ENCODE measurements at places on chromosomes 5 and 9.

DNA sequence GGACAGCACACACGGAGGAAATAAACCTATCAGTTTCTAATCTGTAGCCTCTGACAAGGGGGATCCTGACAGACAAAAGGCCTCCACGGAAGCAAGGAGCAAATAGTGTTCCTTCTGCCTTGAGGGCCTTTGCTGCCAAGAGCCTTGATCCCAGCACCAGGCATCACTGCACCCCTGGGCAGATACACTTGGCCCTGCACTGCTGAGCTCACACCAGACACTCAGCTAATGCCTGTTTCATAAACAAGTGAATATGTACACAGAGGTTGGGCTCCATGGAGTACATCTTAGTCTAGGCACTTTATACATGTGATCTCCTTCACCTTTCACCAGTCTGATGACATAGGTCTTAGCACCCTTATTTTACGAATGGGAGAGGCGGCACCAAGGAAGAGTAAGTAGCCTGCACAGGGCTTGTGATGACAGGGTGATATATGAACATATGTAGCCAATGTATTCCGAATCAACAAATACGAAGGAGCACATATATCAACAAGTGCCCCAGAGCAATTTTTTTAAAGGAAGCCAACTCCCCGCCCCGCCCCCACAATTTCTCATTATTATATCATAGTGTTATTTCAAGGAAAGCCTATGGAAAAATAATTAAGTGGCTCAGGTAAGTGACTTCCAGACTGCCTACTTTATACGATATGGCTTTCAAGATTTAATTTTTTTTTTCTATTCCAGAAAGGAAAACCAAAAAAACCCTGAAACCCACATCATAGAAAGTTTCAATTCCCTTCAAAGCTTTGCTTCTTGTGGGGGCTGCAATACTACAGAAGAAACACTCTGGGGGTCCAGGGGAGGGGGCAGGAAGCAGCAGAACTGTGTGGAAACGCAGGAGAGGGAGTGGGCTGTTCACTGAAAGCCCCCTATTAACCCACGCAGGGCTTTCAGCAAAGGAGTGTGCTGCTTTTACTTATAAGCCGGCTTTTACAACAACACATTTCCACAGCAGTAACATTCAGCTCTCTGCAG, 32.0 kb downstream of the CDC14B start:
- DNase-seq, result no peak

DNA sequence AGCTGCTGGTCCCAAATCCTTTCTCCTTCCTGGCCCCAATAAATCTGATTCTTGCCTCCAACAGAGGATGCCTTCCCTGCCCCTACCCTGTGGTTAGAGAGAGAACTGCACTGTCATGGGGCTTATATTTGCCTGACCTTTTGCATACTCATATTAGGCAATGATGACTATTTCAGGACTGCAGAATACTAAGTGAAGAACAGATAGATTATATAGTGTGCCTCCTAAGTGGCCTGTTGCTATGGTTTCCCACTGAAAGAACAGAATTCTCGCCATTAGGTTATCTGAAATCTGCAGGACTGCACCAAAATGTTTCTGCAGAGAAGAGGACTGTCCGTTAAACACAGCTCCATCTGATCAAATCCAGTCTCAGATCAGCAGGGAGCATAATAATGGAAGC, 87.3 kb upstream of the CCNG1 start:
- no peak for DNase-seq

GRCh38 chr5:3377176-3377575, 218.5 kb upstream of the IRX1 start:
- DNase-seq, result no peak

DNA sequence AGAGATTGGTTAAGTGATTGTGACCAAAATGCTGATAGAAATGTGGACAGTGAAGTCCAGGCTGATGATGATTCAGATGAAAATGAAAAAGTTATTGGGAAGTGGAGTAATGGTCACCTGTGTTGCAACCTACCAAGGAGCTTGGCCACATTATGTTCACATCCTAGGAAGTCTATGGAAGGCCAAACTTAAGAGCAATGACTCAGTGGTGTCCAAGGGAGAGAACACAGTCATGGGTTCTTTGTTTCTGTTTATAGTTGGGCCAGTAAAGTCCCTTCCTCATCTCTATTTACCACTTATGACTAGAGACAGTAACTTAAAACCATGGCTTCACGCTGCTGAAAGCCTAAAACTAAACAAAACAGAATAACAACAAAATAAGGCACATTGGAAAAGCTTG, 555.3 kb upstream of the DAB2 start:
- no peak for DNase-seq
